ENCODE measurements at places on chromosomes 7 and 10.

- DNase-seq, result no peak
- no peaks in the 10 kb centered on the region for H3K36me3 ChIP-seq
- H3K4me1 ChIP-seq, result no peaks in the 10 kb centered on the region
- H3K4me3 ChIP-seq, result no peak overlapping the region
- no peak overlapping the region for H3K27ac ChIP-seq
Measured at GRCh38 chr10:27792216-27792615, 46.6 kb upstream of the MKX start.

- H3K36me3 ChIP-seq, result no peaks in the 10 kb centered on the region
- no peak overlapping the region for H3K27ac ChIP-seq
- H3K27me3 ChIP-seq, result peaks cover 78% of the 10 kb centered on the region
- H3K4me1 ChIP-seq, result no peaks in the 10 kb centered on the region
- H3K4me3 ChIP-seq, result no peak overlapping the region
Measured at GRCh38 chr10:133201151-133201947, 28.7 kb upstream of the UTF1 start.

DNA sequence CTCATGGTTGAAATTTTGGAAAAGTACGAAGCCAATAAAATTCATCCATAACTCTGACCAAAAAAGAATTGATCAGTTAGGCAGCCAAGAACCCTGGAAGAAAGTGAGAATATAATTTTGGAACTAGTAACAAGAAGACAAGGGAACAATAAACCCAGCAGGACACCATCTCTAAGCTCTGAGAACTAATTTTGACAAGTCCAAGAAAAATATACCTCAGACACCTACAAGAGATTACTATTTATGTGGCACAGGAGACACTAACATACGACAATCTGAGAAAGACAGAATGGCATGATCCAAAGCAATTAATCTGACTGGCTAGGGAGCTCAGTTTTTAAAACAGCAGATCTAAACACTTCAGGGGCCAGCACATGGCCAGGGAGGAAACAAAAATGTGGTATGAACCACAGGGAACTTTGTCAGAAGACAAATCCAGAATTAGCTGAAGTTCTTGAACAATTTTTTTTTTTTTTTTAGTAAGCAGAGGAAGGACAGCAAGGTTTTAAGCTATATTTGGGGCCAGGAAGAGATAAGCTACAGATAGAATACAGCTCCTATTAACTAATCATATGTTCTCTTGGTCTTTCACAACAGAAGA lies 38.9 kb downstream of the PARD3 start:
- no peaks in the 10 kb centered on the region for H3K27me3 ChIP-seq
- H3K36me3 ChIP-seq, result no peaks in the 10 kb centered on the region
- no peak for DNase-seq
- peaks cover 66% of the 10 kb centered on the region for H3K4me1 ChIP-seq

DNA sequence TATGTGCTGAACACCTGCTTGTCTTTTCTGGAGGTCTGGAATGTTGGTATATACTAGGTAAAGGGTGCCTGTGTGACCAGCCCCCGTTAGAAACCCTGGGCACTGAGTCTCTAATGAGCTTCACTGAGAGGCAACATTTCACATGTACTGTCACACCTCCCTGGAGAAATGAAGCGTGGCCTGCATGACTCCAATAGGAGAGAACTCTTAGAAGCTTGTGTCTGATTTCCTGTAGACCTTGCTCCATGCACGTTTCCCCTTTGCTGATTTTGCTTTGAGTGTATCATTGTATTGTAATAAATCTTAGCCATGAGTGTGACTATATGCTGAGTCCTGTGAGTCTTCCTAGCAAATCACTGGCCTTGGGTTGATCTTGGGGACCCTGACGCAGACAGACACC lies 82.8 kb downstream of the PPP1R3C start:
- DNase-seq, result no peak
- no peaks in the 10 kb centered on the region for H3K27me3 ChIP-seq
- H3K27ac ChIP-seq, result no peak overlapping the region

DNA sequence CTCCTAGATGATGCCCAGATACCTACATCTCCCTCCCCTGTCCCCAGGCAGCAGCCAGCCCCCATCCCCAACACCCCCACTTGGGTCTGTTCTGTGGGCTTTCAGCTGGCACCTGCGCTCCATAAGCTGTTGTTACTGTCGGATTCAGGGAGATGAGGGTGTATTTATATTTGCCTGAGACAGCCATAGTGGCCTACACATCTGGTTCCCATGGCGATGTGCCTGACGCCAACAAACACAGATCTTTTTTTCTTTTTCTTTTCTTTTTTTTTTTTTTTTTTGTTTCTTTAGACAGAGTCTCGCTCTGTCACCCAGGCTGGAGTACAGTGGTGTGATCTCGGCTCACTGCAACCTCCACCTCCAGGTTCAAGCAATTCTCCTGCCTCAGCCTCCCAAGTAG lies 73.1 kb downstream of the CLIP2 start:
- no peak overlapping the region for H3K4me3 ChIP-seq
- H3K36me3 ChIP-seq, result peaks cover 43% of the 10 kb centered on the region
- no peaks in the 10 kb centered on the region for H3K27me3 ChIP-seq
- peaks cover 5% of the 10 kb centered on the region for H3K4me1 ChIP-seq
- no peak overlapping the region for H3K27ac ChIP-seq

- no peaks in the 10 kb centered on the region for H3K36me3 ChIP-seq
- no peak overlapping the region for H3K27ac ChIP-seq
- no peak overlapping the region for H3K4me3 ChIP-seq
- DNase-seq, result no peak
Measured at GRCh38 chr7:22411977-22412693, 55.2 kb upstream of the RAPGEF5 start.

- no peaks in the 10 kb centered on the region for H3K27me3 ChIP-seq
- no peaks in the 10 kb centered on the region for H3K36me3 ChIP-seq
- DNase-seq, result no peak
- H3K4me1 ChIP-seq, result no peaks in the 10 kb centered on the region
- no peak overlapping the region for H3K27ac ChIP-seq
Measured at GRCh38 chr7:40899151-40899550, 764.3 kb downstream of the SUGCT start.

DNA sequence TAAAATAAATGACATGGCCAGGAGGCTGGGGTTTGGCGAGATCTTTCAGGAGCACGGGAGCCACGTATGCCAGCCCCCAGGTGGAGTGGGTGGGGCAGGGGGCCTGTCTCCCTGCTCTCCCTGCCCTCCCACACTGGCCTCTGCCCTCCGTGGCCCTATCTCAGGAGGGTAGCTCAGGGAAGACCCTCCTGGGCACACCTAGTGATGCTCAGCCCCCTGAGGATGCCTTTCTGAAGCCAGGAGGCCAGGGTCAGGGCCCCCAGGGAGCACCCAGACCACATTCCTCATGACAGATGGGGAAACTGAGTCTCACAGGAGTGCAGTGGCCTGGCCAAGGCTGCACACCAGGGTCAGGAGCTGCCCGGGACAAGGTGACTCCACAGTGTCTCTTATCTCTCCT lies 223.4 kb downstream of the ELFN1 start:
- no peaks in the 10 kb centered on the region for H3K36me3 ChIP-seq
- H3K4me1 ChIP-seq, result peaks cover 30% of the 10 kb centered on the region
- no peaks in the 10 kb centered on the region for H3K27me3 ChIP-seq

DNA sequence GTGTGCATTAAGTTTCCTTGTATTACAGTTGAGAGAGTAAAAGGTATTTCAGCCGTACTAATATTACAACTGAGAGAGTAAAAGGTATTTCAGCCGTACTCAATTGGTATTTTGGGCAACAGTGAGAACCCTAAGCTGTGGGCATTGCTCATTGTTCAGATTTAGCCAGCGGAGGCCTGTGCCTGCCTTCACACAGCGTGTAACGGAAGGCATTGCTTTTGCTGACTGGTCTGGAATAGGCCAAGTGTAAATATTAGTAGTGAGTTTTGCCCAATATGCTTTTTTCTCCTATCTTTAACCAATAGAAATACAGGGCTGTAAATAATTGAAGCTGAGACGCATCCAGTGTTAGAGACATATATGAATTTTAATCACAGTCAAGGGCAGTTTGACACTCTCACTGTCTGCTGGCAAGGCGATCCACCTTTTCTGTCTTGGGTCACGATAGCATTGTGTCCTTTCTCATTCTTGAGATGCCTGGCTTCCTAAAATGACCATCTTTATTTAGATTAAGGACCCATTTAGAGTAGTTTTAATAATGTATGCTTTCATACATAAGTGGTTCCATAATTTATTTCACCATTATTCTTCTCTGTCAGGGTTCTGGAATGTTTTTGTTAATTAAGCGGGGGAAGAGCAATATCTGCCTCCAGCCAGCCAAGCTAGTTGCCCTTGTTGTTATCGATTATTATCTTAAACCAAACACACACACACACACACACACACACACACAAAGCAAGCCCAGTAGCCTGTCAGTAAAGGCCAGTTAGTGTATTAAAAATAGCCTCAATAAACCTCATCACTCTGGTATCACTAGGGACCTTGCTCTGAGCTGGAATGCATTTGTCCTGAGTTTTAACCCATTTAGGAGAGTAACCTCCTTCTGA lies 130.7 kb downstream of the CELF2 start:
- peak overlapping the region; percentile 78 for H3K27ac ChIP-seq
- no peak overlapping the region for H3K4me3 ChIP-seq
- DNase-seq, result no peak
- no peaks in the 10 kb centered on the region for H3K36me3 ChIP-seq
- no peaks in the 10 kb centered on the region for H3K27me3 ChIP-seq
- H3K4me1 ChIP-seq, result peaks cover 95% of the 10 kb centered on the region

DNA sequence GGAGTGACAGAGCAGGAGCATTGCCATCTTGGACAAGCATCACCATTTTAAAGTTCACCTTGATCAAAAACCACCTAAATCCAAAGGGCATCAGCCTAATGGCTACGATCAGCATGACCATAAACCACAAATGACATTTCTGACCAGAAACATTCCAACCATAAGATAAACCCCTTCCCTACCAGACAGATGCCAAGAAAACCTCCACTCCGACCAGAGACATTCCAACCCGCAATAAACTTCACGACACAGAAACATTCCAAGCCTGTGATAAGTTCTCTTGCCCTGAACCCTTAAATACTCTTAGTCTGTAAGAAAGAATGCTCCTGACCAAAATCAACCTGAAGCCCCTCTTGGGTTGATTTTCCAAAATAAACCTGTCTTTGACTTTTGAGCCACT lies 606.9 kb downstream of the POM121L12 start:
- no peaks in the 10 kb centered on the region for H3K36me3 ChIP-seq
- no peak overlapping the region for H3K27ac ChIP-seq
- no peak overlapping the region for H3K4me3 ChIP-seq

GRCh38 chr10:132597654-132598053 lies 60.1 kb downstream of the INPP5A start:
- H3K4me1 ChIP-seq, result peaks cover 64% of the 10 kb centered on the region
- no peaks in the 10 kb centered on the region for H3K27me3 ChIP-seq

DNA sequence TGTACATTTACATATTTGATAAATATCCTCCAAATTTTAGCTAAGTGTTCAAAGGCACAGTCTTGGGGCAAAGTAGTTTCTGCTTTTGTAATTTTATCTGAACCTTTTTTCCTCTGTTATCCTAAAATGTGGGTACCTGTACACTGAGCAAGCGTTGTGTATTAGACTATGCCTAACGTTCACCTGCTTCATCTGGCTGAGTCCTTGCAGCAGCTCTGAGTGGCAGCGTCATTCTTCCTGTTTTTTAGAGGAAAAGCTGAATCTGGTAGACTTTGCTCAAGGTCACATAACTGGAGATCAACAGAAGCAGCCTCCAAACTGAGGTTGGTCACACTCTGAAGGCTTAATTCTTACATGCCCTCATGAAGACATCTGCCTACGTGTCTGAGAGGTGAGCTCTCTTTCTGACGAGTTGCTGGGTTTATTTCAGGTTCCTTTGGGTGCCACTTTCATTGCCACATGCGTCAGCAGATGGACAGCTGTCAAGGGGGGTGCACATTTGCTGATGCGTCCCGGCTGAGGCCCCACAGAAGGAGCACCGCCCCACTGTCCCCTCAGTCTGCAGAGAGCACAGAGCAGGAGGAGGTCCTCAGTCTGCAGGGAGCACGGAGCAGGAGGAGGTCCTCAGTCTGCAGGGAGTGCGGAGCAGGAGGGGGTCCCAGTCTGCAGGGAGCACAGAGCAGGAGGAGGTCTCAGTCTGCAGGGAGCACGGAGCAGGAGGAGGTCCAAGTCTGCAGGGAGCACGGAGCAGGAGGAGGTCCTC lies 406.5 kb upstream of the SHH start:
- H3K4me1 ChIP-seq, result no peaks in the 10 kb centered on the region
- H3K4me3 ChIP-seq, result no peak overlapping the region
- H3K27me3 ChIP-seq, result peaks cover 48% of the 10 kb centered on the region
- DNase-seq, result no peak
- H3K27ac ChIP-seq, result no peak overlapping the region
- no peaks in the 10 kb centered on the region for H3K36me3 ChIP-seq

- no peak for DNase-seq
- H3K27me3 ChIP-seq, result no peaks in the 10 kb centered on the region
- H3K4me3 ChIP-seq, result no peak overlapping the region
- no peak overlapping the region for H3K27ac ChIP-seq
- peaks cover 4% of the 10 kb centered on the region for H3K4me1 ChIP-seq
Measured at GRCh38 chr10:106652279-106652678, 512.2 kb downstream of the SORCS1 start.

DNA sequence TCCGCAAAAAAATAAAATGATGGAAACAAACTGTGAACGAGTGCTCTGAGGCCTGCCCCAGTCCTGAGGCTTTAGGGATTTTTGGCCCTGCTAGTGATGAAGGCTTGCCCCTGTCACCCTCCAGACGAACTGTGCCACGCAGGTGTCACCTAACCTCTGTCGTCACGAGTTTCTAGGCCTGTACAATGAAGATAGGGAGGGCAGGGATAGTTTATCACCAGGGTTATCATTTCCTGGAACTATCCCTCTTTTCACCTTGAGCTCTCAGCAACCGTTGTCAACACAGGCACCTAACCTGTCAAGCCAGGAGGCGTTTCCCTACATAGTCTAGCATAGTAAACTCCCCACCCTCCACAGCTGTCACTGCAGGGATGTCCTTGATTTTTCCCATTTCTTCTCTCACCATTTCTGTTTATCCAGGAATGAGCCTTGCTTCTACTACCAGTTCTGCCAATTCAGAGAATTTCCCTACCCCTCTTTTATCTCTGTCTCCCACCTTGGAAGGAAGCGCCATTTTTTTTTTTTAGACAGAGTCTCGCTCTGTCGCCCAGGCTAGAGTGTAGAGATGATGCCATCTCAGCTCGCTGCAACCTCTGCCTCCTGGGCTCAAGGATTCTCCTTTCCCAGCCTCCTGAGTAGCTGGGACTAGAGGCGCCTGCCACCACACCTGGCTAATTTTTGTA lies 2.2 kb upstream of the ACHE start:
- H3K4me1 ChIP-seq, result peaks cover 31% of the 10 kb centered on the region
- H3K27me3 ChIP-seq, result peaks cover 100% of the 10 kb centered on the region
- H3K4me3 ChIP-seq, result no peak overlapping the region
- H3K36me3 ChIP-seq, result no peaks in the 10 kb centered on the region
- DNase-seq, result no peak

DNA sequence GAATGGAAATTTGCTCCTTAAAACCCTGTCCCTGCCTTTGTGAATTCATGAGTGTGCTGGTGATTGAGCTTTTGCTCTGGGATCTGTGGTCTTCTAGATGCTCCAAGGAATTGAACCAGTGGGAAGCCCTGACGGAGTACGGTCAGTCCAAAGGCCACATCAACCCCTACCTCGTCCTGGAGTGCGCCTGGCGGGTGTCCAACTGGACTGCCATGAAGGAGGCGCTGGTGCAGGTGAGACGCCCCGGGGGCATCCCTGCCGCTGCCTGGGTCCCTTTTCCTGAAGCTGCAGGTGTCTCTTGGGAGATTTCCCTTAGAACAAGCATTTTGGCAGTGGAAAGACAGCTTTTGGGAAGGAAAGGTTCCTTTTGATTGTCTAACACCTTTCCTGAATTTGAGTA lies 100.3 kb downstream of the TRRAP start:
- DNase-seq, result no peak
- H3K4me1 ChIP-seq, result peaks cover 21% of the 10 kb centered on the region
- no peaks in the 10 kb centered on the region for H3K27me3 ChIP-seq
- H3K4me3 ChIP-seq, result no peak overlapping the region
